Midbrain (tissue), 1 donor: ENCODE measurements at places on chromosomes 1 and 21.
A peak's percentile ranks its signal among the peaks of the same experiment; 100 is the strongest.

DNA sequence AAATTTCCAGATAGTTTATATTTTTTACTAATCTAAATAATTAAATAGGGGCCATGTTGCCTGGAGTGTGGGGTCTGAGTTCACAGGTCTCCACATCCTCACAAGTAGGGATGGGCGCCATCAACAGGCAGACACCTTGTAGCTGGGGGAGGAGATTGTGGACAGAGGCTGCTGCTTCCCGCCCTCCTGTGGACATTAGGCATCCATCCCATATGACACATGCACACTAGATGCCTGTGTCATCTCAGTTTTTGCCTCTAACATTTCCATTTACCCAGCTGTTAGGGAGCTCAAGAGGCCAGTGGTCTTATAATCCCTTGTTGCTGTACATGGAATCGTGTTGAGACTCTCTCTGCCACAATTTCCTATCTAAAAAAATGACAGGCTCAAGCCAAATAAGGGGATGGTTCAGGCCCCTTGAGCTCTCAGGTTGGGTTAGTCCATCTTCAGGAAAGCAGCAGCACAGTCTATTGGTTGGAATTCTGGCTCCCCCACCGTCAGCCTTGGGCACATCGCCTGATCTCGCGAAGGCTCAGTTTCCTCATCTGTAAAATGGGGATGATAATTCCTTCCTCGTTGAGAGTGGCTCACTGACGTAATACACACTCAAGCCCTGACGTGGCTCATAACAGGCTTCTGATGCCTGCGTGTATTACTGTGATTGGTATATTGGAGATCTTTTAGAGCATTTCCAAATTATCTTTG, 13.6 kb downstream of the LHX4 start:
- DNase-seq = no peak

- DNase-seq = no peak
Measured at GRCh38 chr1:227070638-227071285, 130.7 kb downstream of the COQ8A start.

- no peak for DNase-seq
Measured at GRCh38 chr1:230052665-230053064, 14.4 kb upstream of the GALNT2 start.

- no peak for DNase-seq
Measured at GRCh38 chr1:183646776-183647175, 6.3 kb downstream of the APOBEC4 start.

- DNase-seq = no peak
Measured at GRCh38 chr1:205301842-205302588, 19.5 kb downstream of the NUAK2 start.

GRCh38 chr1:216794586-216794985, 71.4 kb upstream of the ESRRG start:
- DNase-seq = no peak

DNA sequence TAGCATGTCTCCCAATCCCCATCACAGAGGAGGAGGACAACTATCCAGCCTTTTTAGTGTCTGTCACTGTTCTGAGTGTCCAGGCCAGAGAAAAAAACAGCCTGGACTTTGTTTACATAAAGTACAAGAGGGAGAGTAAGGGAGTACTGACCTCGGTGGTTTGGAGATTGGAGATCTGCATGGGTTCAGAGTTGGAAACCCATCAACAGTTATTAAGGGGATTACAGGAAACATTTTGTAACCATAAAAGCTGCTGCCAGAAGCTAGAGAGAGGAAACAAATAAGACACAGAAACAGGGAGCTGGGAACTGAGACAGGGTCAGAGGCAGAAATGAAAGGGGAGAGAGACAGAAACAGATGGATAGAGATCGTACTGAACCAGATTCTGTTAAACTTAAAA, 131.5 kb upstream of the CTTNBP2NL start:
- peak; percentile 22 for DNase-seq

DNA sequence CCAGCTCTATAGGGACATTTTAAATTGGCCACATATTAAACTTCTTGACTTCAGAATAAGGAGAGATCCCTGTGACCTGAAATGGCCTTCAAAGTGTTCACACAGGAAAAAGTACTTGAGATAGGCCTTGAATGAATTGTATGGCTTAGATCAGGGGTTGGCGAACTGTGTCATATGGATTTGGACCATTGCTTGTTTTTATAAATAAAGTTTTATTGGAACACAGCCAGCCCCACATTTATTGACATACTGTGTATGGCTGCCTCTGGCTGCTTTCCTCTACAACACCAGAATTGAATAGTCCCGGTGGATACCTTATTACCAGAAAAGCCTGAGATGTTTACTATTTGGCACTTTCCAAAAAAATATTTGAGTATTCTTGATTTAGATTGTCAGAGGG, 4.0 kb downstream of the BROX start:
- no peak for DNase-seq
